ENCODE measurements at places on chromosomes 5 and 9. TPM values are rescaled to one million over a fixed set of nuclear protein-coding genes. Genes with fewer than 3 reads are reported as not detected.

Gene FBP1
- not detected for total RNA-seq

Gene AGPAT2
- 52.2 TPM for total RNA-seq

Gene ST8SIA4
- total RNA-seq, result 0.76 TPM

Gene DBH
- total RNA-seq, result not detected

Gene FSD1L
- total RNA-seq, result 1.3 TPM

Gene CBY3
- not detected for total RNA-seq

Gene SH2D3C
- total RNA-seq, result 0.23 TPM

Gene ASPN
- not detected for total RNA-seq

Gene PCDHGA7
- total RNA-seq, result 0.86 TPM

Gene ZNF454
- total RNA-seq, result 0.08 TPM

Gene ACTL7A
- total RNA-seq, result not detected

Gene TTC16
- not detected for total RNA-seq

Gene PPIC
- 28.3 TPM for total RNA-seq

Gene GARNL3
- 1.3 TPM for total RNA-seq

Gene KIF4B
- total RNA-seq, result not detected

Gene IRX2
- 32.3 TPM for total RNA-seq

Gene MAMDC2
- total RNA-seq, result 2.2 TPM

Gene EEIG1
- total RNA-seq, result 2.7 TPM

Measured in hair follicular keratinocyte (primary cell).